ENCODE measurements at places on chromosomes 5 and 9.

GRCh38 chr9:1647776-1648175, 367.4 kb upstream of the SMARCA2 start:
- no peak for DNase-seq

DNA sequence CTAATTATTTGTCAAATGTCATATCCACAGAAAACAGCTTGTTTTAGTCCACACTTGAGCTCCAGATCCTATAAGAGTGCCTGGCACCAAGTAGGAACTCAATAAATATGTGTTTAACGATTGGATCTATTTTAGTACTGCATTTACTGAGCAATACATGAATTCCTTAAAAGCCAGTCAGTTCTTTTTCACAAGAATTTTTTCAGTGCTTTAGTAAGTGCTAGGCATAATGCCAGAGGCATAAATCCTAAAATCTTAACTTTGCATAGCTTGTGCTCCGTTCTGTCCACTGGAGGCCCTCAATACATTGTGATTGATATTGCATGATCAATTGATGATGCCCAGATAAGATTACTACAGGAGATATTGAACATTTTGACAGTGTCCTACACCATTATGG, 67.3 kb upstream of the PCSK5 start:
- no peak for DNase-seq

DNA sequence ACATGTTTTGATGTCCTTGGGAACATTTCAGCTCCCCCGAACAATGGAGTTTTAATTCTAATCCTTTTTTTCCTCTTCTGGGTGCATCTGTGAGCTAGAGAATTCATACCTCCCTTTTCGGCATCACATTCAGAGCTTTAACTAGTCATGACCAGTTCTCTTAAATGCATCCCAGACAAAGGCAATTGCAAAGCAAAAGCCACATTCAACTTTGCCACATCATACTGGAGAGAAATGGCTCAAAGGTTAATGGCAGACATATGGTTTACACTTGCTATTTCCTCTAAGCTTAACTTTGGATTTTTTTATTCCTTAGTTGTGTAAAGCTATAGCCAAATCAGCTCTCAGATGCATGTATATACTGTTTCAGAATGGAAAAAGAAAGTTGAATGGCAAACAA, 153.3 kb downstream of the ESM1 start:
- no peak for DNase-seq

DNA sequence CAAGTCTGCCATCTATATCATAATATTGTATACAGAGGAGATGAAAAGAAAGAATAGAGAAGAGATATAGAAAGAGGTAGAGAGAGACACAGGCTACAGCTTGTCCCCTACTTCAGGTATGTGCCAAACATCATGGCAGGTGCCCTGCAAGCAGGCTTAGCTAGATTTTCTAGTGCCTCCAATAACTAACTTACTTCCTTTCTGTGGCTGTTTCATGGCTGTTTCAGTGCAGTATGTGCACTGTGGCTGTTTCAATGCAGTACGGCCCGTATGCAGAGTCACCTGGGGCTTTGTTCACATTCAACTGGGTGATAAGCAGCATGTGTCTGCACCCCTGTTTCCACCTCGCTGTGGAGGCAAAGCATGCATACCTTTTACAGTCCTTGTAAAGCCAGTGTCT, 327.2 kb downstream of the NTRK2 start:
- DNase-seq = no peak

GRCh38 chr9:1747417-1747967, 267.7 kb upstream of the SMARCA2 start:
- DNase-seq = no peak

GRCh38 chr5:33079548-33079947, 361.2 kb upstream of the TARS1 start:
- DNase-seq = no peak
